ENCODE measurements at places on chromosomes 2 and 18. TPM values are rescaled to one million over a fixed set of nuclear protein-coding genes. Genes with fewer than 3 reads are reported as not detected.

Gene METTL5
- total RNA-seq: 87.3 TPM

Gene NTSR2
- total RNA-seq: not detected

Gene UBXN2A
- total RNA-seq: 16.2 TPM

Gene SPAG16
- 22.1 TPM for total RNA-seq

Gene LDLRAD4
- 31.6 TPM for total RNA-seq

Gene GPR17
- total RNA-seq: not detected

Gene TMEM182
- total RNA-seq: 3.7 TPM

Gene SCYGR4
- total RNA-seq: not detected

Gene ADAM23
- 0.18 TPM for total RNA-seq

Gene REG1B
- not detected for total RNA-seq

Gene ATP5MC3
- 371 TPM for total RNA-seq

Gene GKN2
- total RNA-seq: not detected

Gene MC2R
- not detected for total RNA-seq

Gene ANKRD30B
- total RNA-seq: not detected

DNA sequence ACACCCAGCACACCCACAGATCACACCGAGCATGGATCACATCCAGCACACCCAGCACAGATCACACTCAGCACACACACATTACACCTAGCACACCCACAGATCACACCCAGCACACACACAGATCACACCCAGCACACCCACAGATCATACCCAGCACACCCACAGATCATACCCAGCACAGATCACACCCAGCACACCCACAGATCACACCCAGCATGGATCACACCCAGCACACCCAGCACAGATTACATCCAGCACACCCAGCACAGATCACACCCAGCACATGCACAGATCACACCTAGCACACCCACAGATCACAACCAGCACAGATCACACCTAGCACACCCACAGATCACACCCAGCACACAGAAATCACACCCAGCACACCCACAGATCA is 118.6 kb downstream of the DYSF start:
- DNase-seq: no peak

- DNase-seq: no peak
Observed at GRCh38 chr2:149009576-149010461, 28.7 kb upstream of the LYPD6B start.

DNA sequence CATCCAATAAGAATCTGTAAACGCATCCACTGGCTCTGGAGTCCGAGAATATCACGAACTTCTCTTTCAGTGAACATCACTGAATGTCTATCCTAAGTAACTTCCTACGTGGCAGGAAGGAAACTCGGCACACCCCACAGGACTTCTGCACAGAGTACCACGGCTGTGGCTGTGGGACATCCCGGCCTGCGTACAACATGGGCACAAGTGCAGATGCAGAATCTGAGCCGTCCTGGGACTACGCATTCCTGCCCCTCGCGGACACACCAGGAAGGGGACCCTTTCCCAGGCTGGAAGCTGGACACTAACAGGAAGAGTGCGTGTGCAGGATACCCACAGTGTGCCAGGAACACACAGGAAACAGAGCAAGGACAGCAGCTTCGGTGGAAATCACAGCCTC is 60.6 kb downstream of the ZNF516 start:
- DNase-seq: no peak

DNA sequence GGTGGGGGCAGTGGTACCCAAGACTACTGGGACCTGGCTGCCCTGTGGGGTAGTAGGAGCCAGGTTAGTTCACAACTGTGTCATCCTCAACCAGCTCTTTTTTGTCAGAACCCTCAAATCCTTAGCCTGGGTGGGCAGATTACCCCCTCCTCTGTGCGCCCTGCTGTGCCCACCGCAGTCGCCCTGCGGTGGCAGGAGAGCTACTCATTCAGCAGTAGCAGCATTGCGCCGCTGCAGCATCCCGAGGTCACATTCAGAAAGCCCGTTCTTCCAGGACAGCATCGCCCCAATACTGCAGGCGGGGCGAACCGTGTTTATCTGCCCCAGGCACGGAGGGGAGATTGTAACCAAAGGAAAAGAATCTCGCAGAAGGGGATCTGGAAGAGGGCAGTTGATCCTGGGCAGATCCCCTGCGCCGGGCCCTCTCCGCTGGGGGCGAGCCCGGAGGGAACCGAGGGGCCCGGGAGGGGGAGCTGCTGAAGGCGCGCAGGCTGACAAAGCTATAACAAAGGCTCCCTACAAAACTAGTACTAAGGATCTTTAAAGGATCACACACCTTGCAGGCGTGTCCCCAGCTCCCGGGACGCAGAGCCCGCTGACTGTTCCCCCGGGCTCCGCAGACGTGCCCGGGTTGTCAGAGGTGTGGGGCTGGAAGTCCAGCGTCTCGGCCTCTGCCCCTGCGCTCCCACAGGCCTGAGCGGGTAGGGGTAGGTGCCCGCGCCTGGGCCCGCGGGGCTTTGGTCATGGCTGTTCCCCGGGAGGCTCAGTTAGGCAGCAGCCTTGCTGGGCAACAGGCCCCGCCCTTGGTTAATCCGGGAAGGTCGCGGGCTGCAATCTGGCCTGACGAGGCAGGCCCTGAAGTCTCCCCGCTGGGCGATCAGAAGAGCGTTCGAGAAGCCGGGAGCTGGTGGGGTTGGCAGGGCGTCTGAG is 13.2 kb downstream of the POU3F3 start:
- DNase-seq: no peak

- DNase-seq: no peak
Observed at GRCh38 chr2:11757101-11757500, 10.7 kb downstream of the LPIN1 start.

GRCh38 chr18:23101861-23102432 is 33.3 kb upstream of the CABLES1 start:
- DNase-seq: no peak

GRCh38 chr2:62099523-62100175 is 96.3 kb upstream of the B3GNT2 start:
- DNase-seq: peak; percentile 49

- no peak for DNase-seq
Observed at GRCh38 chr18:69944436-69944835, 3.2 kb downstream of the CD226 start.

DNA sequence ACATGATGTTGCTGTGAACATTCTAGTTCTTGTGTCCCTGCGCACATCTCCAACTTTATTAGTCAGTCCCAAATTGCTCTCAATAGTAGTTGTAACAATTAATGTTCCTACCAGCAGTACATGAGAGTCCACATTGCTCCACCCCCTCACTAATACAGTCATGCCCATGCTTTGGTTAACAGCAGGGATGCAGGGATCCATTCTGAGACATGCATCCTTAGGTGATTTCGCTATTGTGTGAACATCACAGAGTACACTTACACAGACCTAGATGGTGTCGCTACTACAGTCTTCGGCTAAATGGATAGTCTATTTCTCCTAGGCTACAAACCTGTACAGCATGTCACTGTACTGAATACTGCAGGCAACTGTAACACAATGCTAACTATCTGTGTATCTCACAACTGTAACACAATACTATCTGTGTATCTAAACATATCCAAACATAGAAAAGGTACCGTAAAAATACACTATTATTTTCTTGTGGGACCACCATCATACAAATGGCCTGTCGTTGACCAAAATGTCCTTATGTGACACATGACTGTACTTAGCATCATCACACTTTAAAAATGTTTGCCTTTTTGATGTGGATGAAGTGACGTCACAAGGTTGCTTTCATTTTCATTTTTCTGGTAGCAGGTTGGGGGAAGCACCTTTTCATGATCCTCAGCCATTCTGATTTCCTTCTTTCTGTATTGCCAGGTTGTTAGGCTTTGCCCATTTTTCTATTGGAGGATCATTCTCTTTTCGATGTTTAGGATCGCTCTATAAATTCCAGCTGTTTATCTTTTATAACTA is 82.9 kb upstream of the RNF152 start:
- DNase-seq: no peak

- DNase-seq: no peak
Observed at GRCh38 chr2:9206991-9207640, 504 bp downstream of the ASAP2 start.

DNA sequence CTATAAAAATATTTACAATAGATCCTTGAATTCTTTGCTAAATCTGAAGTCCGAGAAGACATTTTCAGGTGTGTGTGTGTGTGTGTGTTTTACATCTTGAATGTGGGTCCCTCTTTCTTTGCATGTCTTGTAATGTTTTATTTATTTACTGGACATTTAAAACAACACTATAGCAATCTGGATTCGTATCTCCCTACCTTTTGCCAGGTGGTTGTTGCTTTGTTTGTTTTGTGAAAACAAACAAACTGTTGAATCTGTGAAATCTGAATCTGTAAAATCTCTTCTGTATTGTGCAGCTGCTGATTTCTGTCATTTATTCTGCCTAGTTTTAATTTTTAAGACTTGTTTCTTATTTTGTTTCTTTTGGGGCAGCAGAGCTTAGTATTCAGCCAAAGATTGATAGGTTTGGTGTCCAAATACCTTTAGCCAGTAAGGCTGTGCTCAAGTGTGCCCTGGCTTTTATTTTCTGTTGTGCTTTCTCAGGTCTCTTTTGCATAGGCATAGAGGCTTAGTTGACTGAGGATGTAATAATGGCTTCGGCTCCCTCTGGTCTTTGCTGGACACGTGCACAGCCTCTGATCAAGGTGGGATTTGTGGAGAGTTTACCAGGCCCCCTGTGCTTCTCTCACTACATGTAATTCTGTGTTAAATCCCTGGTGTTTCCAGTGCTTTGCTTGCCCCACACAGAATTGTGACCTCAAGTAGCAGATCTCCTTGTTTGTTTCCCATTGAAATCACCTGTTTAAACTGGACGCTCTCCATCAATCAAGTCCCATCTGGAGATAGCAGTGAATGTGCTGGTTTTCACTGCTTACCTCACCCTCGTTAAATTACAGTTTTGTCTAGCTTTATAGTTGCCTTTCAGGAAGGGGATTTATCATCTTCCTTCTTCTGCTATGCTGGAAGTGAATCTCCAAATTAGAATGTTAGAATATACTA is 71.1 kb downstream of the BIRC6 start:
- no peak for DNase-seq

GRCh38 chr2:154452471-154452870 is 246.0 kb upstream of the KCNJ3 start:
- no peak for DNase-seq

- no peak for DNase-seq
Observed at GRCh38 chr2:455015-455705, 167.3 kb upstream of the ALKAL2 start.

- DNase-seq: no peak
Observed at GRCh38 chr2:132463719-132464118, 47.1 kb downstream of the GPR39 start.

- peak; percentile 43 for DNase-seq
Observed at GRCh38 chr18:36688020-36688965, 140.5 kb downstream of the TPGS2 start.

DNA sequence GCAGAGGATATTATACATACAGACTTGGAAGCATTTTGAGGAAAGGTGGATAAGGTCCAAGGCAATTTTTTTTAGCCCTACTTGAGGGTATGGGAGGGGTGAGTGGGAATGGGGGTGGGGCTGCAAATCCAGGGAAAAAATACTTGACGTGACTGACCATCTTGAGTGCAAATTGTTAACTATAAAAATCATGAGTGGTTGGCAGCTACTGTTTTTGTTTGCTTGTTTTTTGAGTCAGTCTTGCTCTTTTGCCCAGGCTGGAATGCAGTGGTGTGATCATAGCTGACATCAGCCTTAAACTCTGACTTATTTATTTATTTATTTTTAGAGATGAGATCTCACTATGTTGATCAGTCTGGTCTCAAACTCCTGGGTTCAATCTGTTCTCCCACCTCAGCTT is 458.8 kb downstream of the PIK3C3 start:
- DNase-seq: no peak

DNA sequence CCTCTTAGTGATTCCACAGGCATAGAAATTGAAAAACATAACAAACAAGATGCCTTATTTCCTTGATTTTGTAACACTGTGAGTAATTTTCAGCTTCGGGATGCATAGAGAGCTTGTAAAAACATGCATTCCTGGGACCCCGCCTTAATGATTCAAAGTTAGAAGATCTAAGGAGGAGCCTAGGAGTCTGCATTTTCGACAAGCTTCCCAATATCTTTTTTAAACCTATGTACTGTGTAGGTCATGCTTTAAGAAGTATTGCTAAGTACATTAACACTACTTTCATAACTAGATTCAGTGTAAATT is 109.8 kb upstream of the ZNF516 start:
- no peak for DNase-seq

- no peak for DNase-seq
Observed at GRCh38 chr2:163734401-163734800, 1.4 kb downstream of the FIGN start.

GRCh38 chr18:48784656-48785055 is 166.1 kb downstream of the SMAD7 start:
- DNase-seq: no peak

DNA sequence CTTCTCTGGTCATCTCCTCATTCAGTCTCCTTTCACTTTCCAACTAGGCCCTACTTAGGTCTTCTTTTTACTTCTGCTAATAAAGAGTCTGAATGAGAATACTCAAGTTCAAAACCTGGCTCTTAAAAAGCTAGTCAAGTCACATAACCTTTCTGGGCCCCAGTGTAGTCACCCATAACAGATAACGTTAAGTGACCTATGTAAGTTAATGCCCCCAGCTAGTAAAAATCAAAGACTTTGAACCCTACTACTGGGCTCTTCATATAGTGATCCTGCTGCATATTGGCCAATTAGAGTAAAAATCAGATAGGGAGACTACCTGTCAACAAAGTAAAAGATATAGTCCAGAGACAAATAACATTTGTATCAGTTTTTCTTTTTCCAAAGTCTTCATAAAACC is 17.7 kb downstream of the ARL5A start:
- DNase-seq: no peak

GRCh38 chr2:241128266-241128665 is 21.0 kb downstream of the PASK start:
- DNase-seq: no peak

DNA sequence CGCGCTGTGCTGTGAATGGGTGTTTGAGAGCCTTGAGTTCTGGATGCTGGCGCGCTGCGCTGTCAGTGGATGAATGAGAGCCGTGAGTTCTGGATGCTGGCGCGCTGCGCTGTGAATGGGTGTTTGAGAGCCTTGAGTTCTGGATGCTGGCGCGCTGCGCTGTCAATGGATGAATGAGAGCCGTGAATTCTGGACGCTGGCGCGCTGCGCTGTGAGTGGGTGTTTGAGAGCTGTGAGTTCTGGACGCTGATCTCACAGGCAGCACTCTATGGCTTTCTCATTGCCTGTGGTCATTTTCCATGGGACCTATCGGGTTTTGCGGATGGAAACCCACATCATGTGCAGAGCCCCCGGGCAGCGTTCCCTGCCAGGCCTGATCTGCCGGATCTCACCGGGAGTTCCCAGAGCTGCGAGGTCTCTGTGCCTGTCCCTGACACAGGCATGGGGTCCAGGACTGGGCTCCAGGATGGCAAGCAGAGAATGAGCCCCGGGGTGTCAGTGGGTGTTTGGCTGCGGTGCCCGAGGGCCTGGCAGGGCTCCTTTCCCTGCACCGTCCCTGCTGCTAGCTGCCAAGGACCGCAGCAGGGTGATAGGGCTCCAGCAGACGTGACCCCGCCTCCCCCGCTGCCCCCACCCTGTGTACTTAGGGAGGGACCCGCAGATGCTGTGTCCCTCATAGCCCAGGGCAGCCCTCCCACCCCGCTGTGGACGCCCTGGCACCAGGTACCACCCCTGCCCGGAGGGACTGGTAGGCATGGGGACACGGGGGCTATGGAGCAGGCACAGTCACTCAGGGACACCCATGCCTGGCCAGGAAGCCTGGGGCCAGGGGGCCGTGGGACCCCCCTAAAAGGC is 9.7 kb downstream of the PDCD1 start:
- DNase-seq: no peak

Data from OCI-LY7 (cell line).